ENCODE measurements at places on chromosomes 1 and 21.

- no peak for DNase-seq
Measured at GRCh38 chr21:39346206-39346605, 2.7 kb downstream of the HMGN1 start.

- DNase-seq = no peak
Measured at GRCh38 chr1:238900334-238900865, 486.0 kb upstream of the CHRM3 start.

DNA sequence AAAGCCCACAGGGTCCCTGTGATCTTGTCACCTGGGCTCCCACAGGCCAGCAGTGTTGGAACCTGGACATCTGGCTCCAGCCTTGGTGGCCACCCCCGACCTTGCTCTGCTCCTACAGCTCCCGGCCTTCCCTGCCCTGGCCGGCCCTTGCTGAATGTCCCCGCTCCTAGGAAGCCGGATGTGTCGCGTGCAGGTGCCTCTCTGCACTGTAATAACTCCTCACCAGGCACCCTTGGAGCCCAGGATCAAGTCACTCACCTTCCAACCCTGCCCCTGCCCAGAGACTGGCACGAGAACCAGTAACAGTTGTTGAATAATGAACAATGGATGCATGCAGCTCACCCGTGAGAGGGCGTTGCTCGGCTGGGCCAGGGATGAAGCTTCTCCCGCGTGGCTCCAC, 12.1 kb downstream of the PDE9A start:
- DNase-seq = no peak

- DNase-seq = no peak
Measured at GRCh38 chr1:109138358-109138757, 24.4 kb downstream of the ELAPOR1 start.

DNA sequence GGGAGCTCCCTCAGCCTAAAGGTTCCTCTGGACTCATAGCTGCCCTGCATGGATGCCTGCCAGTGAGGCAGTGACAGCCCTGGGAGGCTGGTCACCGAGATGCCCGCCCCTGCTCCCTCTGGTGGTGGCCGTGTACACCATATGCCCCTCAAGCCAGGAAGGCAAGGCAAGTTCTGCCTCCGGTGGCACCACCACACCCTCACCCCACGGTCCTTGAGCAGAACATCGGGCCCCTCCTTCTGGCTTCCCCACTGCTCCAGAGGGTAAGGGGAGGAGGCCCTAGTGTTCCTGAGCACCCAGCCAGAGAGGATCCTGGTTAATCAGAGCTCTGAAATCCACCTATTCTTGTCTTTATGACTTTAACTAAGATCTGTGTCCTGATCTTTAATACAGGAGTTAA, 1.5 kb upstream of the S100A14 start:
- peak; percentile 59 for DNase-seq

DNA sequence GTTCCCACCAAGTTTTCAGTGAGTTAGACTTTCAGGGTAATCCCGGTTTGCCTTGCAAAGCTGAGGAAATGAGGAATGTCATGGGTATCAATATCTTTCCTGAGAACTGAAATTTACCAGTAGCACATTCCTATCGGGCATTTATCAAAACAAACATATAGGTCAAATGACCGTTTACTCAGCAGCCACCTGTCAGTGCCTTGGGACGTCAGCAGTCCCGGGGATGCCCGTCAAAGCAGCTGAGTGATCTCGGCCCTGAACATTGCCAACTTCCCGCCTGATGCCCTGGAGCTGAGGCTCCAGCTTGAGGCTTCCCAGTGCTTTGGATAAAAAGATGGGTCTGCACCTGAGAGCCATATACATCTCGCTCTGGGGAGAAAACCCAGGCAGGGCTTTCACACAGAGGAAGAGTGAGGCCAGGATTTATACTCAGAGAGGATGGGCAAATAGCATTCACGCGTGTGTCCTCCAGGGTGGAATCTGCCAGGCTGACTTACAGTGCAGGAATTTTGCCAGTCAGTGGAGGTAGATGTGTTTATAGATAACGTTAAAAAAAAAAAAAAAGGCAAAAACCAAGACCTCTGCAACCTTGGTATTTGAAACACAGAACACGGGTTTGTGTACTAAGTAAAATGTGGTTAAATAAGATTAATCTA, 435.7 kb upstream of the VAMP3 start:
- DNase-seq = no peak

GRCh38 chr1:204791453-204792353, 79.0 kb upstream of the NFASC start:
- peak; percentile 88 for DNase-seq

GRCh38 chr1:11492235-11492634, 13.3 kb downstream of the DISP3 start:
- no peak for DNase-seq

DNA sequence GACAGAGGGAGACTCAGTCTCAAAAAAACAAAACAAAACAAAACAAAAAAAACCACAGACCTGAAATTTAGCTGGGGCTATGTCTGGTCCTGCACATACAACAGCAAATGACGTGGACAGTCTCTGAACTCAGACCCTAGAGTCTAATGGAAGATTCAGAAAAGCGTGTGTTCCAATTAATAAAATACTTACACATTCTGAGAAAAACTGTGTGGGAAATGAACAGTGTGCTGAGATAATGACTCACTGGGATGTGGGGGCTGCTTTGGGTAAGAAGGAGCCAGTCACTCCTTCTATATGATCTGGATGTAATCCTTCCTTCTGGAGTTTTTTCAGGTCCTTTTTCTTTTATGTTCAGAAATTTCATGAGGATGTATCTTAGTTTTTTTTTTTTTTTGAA, 29.4 kb downstream of the CLDN14 start:
- DNase-seq = no peak

GRCh38 chr1:207051191-207051943, at the start of gene YOD1:
Gene YOD1, minus strand, starts transcription at chr1:207051208. Its CDS starts 178 bp downstream, at chr1:207051030.
- no peak for DNase-seq

DNA sequence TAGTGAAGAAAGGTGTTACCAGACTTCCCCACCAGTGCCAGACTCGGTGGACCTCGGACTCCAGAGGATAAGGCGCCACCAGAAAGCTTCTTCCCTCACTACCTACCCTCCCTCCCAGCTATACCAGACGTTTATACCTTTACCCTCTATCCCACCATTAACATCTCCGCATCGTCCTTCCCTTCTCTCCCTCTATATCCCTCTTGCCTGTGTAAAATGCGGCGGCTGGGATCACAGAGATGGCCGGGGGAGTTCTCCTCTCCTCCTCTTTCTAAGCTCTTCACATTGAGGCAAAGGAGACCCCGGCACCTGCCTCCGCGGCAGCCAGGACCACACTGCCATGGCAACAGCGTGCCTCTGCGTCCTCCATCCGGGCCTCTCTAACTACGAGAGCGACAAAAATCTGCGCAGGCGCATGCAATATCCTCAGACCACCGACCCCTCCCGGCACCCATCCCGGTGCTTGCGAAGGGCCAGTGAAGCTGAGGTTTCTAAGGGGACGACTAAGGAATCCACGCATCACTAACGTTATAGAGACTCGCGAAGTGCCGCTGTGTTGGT, at the start of gene CCDC181:
CCDC181 (minus strand) TSS at position 394 of the 561 bp plus-strand sequence. CDS start 2,547 bp downstream, outside the sequence.
- peak; percentile 35 for DNase-seq
